Stimulated activated CD4-positive, alpha-beta T cell treated with anti-CD3 and anti-CD28 coated beads, Interleukin-15, amount 100 ng/mL, for 1 hour (primary cell): ENCODE measurements at places on chromosomes 3 and 15.

DNA sequence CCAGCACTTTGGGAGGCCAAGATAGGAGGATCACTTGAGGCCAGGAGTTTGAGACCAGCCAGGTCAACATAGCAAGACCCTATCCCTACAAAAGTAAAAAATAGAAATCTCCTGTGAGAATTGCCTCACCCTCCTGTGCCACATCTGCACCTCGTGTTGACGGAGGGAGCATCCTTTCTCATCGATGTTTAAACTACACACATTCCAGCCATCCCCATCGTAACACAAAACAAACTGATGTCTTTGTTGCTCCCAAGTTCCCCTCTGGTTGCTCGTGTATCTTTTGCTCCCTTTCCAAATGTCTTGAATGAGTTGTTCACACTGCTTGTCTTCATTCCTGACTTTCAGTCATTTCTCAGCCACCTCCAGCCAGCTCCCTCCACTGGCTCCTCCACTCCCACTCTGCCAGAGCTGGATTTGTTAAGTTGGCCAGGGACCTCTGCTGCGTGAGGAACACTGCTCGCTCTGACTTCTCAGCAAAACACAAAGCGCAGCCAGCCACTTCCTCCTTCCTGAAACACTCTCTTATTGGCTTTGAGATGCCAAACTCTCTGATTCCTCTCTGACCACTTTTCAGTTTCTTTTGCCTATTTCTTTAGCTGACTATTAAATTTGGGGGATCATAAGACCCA lies 53.6 kb upstream of the ATP13A3 start:
- no peak for DNase-seq

DNA sequence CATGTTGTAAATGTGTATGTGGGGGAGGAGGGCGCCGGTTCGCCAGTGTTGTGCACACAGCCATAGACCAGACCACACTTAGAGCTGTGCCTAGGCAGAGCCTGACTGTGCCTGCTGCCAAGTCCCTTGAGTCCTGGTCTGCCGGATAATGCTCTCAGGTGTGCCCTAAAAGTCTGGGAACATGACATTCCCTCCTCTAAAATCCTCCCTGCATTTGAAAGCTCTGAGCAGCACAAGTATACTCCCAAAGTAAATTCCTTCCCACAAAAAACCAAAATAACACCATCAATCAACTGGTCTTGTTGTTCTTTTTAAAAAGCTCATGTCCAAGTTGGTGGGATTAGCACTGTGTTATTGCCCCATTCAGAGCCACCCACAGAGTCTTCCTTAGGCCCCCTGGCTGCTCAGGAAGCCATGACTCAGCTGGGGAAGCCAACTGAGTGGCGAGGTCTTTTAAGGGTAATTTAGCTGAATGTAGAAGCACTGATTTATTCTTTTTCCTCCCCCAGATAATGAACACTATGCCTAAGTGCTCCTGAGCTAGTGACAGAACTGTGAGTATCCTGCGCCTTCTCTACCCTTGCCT lies 147.8 kb upstream of the MCTP2 start:
- no peak for DNase-seq

- DNase-seq = no peak
These were observed 36.4 kb downstream of the RIOX2 start for GRCh38 chr3:97935842-97936241.

DNA sequence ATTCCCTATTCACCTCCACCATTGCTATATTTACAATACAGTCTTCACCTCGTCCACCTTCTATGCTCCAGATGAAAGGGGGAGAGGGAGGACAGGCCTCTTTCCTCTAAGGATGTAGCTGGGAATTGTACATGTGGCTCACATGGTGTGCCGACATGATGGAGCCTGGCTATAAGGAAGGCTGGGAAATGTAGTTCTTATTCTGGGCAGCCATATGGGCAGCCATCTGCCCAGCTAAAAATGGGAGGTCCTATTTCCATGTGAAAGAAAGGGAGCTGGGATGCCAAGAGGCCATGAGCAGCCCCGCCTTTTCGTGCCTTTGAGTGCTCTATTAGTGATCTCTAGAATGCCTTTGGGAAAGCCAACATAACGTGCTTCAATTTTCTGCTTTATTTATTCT lies 27.1 kb upstream of the MGLL start:
- DNase-seq = no peak

DNA sequence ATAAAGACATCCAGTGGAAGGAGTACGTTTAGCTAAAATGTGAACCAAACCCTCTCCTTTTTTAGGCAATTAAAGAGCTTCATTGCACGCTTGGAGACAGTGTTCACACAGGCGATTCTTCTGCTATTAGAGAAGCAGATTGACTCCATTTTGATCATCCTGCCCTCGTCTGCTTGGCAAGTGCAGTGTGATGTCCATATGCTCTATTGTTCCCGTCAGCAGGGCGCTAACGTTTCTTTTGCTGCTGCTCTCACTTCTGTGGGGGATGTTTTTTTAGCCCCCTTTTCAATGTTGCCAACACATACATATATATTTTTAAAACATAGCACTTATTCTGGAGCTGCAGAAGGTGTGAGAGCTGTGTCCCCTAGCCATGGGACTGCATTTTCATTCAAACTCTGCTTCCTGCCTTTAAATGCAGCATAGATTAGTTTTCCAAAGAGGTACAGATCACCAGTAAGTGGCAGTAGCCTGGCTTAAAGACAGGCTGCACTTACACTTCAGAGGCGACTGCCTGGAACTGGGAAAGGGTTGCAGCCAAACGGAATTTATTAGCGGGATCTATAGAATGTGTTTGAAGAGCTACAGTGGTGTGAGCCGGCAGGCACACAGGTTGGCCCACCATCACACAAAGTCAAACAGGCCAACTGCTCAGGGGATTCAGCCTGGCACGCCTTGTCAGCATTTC lies 292.6 kb upstream of the DPH6 start:
- DNase-seq = no peak

- no peak for DNase-seq
These were observed 35.4 kb upstream of the ESYT3 start for GRCh38 chr3:138398791-138399575.

DNA sequence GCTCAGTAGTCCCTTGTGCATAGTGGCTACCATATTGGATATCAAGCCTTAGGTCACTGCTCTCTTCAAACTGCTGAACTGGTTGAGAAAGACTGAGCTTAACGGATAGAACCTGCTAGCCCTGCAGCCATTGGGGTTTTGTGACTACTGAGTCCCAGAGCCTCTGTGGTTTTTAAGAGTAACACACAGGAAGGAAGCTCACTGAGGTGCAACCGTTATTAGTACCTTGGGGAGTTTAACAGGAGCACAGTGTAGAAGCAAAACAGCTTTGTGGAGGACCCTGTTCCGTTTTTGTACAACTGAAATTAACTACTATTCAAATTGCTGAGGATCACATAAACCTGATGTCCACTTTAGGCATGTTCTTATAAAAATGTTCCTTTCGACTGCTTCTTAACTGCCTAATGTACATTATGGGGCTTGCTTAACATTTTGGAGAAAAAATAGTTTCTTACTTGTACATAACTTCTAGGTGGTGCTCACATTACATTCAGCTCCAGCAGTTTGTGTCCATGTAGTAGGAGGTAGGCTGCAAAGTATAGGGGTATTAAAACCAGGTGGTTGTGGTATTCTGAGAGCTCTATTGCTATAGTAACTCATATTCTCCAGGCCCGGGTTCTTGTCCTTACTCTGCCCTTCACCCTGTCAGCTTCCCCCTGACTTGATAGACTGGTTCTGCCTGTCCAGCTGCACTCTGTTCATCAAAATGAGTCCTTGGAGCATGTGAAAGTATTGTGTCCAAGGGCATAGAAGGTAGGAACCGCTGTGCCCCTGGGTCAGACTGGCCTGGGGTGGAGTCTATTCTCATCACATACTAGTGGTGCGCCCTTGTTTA lies 17.3 kb downstream of the PXK start:
- DNase-seq = no peak

GRCh38 chr3:65479990-65480389 lies 558.7 kb downstream of the MAGI1 start:
- DNase-seq = no peak

GRCh38 chr15:68268405-68268804 lies 9.1 kb upstream of the FEM1B start:
- DNase-seq = no peak
